ENCODE measurements at places on chromosomes 13 and 19.

- H3K27me3 ChIP-seq, result no peaks in the 10 kb centered on the region
- peak overlapping the region; percentile 89 for H3K27ac ChIP-seq
- H3K36me3 ChIP-seq, result peaks cover 26% of the 10 kb centered on the region
- peaks cover 41% of the 10 kb centered on the region for H3K4me1 ChIP-seq
Observed at GRCh38 chr19:11194656-11195558, 2.4 kb downstream of the KANK2 start.

- DNase-seq, result no peak
- H3K4me3 ChIP-seq, result no peak overlapping the region
- H3K4me1 ChIP-seq, result no peaks in the 10 kb centered on the region
Observed at GRCh38 chr13:24180750-24181377, 20.3 kb downstream of the SPATA13 start.

DNA sequence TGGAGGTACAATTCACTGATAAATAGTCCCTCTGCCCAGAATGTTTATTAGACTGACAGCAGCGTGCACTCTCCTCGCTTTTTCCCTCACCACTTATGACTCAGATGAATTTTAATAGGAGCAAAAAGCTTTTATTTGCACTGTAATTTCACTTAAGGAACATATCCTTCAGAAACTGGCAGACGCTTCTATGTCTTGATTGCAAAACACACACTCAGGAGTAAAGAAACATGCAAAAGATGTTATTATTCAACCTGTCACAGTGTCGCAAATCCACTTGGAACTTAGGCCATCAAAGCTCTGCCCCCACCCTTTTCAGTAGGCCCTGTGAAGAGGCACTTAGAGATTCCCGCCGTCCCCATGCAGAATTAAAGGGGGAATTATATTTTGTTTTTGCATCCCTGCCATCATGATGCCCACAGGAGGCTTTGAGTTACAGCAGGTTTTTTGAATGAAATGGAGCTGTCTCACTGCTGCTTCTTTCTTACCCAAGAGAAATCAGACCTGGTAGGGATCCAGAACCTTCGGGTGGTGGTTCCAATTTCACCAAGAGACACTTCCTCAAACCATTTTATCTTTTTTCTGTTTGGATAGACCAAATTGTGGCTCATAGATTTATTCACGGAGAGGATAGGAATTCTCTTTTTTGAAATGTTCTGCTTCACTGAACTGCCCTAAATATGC, 74.5 kb downstream of the GGACT start:
- no peaks in the 10 kb centered on the region for H3K27me3 ChIP-seq
- H3K4me3 ChIP-seq, result no peak overlapping the region
- H3K36me3 ChIP-seq, result no peaks in the 10 kb centered on the region
- H3K4me1 ChIP-seq, result no peaks in the 10 kb centered on the region
- no peak overlapping the region for H3K27ac ChIP-seq

GRCh38 chr13:107450431-107450830, 764.9 kb downstream of the LIG4 start:
- H3K27ac ChIP-seq, result peak overlapping the region; percentile 20
- H3K36me3 ChIP-seq, result no peaks in the 10 kb centered on the region
- no peak overlapping the region for H3K4me3 ChIP-seq
- no peaks in the 10 kb centered on the region for H3K27me3 ChIP-seq
- DNase-seq, result no peak

DNA sequence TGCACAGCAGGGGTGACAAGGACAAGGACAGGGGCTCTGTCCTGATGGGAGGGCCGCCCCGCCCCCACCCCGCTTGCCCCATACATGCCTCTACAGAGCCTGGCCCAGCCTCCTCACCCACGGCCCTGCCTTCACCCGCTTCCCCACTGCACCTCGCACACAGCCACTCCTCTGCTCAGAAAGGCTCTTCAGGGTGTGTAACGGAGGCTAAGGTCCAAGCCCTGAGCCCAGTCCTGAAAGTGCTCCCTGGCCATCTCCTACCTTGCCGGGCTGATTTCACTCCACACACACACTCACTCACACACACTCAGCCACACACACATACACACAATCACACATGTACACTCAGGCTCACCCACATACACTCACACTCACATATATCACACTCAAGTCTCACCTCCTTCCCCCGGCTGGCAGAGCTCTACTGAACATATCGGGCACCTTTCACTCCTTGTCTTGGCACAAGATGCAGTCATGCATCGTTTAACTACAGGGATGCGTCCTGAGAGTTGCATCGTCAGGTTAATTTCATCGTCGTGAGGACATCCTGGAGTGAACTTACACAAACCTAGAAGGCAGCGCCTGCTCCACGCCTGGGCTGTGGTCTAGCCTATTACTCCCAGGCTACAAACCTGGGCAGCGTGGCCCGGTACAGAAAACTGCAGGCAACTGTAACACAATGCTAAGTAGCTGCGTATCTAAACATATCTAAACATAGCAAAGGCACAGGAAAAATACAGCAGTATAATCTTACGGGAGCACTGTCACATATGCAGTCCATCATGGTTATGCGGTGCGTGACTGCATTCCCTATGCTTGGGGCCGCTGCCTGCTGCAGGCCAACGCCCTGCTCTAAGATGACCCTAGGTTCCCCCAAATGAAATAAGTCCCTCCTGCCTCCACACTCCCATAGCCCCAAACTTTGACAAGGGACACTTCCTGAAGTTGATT, 13.1 kb downstream of the EPS15L1 start:
- H3K4me1 ChIP-seq, result peaks cover 14% of the 10 kb centered on the region
- no peaks in the 10 kb centered on the region for H3K36me3 ChIP-seq
- no peak overlapping the region for H3K4me3 ChIP-seq
- H3K27me3 ChIP-seq, result no peaks in the 10 kb centered on the region
- DNase-seq, result no peak

DNA sequence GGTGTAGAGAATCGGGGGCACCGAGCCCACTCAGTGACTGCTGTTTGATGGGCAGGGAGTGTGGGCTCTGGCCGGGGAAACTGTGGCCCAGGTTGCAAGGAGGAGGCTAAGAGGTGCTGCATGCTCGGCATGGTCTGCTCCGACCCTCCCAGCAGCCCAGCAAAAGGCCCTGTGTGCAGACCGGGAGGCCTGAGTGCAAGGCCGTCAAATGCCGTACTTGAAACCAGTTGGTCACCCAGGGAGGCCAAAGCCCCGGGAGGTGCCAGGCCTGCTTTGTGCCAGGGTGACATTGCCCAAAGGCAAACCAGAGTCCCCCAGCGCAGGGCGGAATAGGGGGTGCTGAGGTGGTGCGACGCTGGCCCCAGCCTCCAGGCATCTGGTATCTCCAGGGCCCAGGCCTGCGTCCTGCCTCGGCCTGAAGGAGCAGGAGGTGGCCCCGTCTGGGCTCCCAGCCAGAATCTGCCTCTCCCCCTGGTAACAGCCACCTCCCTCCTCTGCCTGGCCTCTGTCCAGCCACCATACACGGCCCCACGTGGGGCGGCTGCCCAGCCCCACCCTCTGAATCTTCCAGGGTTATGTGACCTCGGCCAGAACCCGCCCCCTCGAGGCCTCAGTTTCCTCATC, 4.0 kb downstream of the PIK3R2 start:
- DNase-seq, result peak; percentile 82
- peaks cover 36% of the 10 kb centered on the region for H3K4me1 ChIP-seq
- no peaks in the 10 kb centered on the region for H3K27me3 ChIP-seq
- peak overlapping the region; percentile 65 for H3K27ac ChIP-seq
- peaks cover 6% of the 10 kb centered on the region for H3K36me3 ChIP-seq

DNA sequence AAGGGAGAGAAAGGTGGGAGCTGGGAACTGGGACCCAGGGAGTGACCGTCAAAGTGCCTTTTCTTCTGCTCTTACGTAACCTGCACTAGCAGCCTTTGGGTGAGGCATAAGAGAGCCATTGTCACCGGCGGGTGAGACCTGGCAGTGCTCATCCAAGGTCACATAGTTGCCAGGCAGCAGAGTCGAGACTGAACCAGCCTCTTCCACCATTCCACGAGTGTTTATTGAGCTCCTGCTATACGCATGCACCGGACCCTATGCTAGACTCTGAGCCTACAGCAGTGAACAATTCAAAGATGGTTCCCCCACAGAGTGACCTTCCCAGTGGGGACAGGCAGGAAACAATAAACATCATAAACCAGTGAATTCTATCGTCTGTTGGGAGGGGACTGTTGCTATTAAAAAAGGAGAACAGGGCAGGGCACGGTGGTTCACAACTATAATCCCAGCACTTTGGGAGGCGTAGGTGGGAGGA, 18.6 kb upstream of the STRN4 start:
- H3K4me1 ChIP-seq, result no peaks in the 10 kb centered on the region
- H3K27ac ChIP-seq, result no peak overlapping the region
- H3K4me3 ChIP-seq, result no peak overlapping the region
- DNase-seq, result no peak
- no peaks in the 10 kb centered on the region for H3K36me3 ChIP-seq

DNA sequence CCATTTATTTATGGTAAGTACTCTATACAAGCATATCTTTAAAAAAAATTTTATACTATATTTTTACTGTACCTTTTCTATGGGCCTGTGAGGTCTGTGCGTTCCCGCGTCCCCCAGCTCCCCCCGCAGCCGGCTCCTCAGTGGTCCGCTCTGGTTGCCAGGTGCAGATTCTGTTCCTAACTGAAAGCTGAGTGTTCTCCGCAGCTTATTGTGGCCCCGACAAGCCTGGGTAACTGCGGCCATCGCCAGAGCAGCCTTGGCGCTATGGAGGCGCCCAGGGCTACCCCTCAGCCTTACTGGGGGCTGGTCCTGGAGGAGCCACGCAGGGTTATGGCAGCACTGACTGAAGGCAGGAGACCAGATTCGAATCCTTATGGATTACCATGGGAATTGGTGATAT, 896.8 kb downstream of the PCDH17 start:
- H3K36me3 ChIP-seq, result no peaks in the 10 kb centered on the region
- H3K27me3 ChIP-seq, result no peaks in the 10 kb centered on the region
- H3K4me3 ChIP-seq, result no peak overlapping the region
- no peaks in the 10 kb centered on the region for H3K4me1 ChIP-seq
- no peak for DNase-seq

DNA sequence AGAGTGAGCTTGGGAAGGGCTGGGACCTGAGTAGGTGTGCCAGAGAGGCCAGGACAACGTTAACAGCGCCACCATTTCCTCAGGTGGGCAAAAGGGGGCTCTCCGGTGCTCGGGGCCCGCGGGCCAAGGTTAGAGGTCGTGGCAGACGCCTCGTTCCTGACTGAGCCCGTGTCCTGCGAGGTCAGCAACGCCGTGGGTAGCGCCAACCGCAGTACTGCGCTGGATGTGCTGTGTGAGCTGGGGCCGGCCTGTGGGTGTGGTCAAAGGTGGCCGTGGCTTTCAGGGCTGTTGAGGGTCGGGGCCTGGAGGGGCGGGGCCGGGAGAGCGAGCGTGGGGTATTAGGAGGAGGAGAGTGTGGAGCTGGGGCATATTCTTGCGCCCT, 3.7 kb downstream of the KIRREL2 start:
- H3K27me3 ChIP-seq, result peaks cover 5% of the 10 kb centered on the region
- H3K36me3 ChIP-seq, result no peaks in the 10 kb centered on the region
- no peaks in the 10 kb centered on the region for H3K4me1 ChIP-seq
- H3K27ac ChIP-seq, result no peak overlapping the region
- DNase-seq, result no peak

DNA sequence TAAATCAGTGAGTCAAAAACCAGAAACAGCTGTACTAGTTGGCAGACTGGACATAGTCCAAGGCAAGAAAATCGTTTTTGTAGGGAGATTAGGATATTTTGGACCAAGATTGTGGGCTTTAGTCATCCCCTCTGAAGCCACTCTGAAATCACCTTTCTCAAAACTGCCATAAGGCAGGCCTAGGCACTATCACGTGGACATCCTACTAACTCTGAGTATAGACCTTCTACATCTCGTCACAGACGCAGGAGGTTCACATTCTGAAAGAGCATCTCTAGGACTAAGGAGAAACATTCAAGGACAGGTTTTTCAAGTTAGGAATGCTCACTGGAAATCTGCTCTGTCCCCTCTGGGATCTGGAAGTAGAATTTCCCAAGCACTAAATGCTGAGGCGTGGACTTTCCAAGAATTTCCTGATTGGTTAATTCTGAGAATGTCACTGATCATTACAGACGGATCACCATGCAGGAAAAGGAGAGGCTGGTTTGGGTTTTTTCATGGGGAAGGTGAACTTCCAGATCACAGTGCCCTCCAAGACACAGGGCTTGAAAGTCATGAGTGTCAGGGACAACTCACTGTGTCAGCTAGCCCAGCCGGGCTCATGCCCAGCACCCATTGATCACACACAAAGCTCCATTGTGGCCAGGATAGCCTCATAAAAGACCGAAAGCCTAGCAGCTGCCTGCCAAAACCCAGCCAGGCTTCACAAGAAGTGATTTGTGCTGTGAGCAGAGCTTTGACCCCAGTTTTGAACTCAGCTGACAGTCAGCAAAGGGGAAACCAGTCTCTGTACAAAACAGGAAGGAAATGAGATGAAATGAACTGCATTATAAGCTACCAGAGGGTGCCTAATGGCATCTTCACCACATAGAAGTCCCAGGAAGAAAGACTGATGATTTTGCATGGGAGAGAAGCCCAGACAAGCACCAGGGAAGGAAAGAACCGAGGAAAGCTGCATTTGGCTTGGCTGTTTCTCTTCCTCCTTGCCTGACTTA, 2.7 kb upstream of the RUBCNL start:
- no peak overlapping the region for H3K27ac ChIP-seq
- H3K4me3 ChIP-seq, result no peak overlapping the region
- no peak for DNase-seq
- no peaks in the 10 kb centered on the region for H3K27me3 ChIP-seq
- H3K4me1 ChIP-seq, result peaks cover 2% of the 10 kb centered on the region
- H3K36me3 ChIP-seq, result no peaks in the 10 kb centered on the region

GRCh38 chr13:98300956-98301641, 124.0 kb upstream of the RNF113B start:
- H3K4me3 ChIP-seq, result no peak overlapping the region
- DNase-seq, result no peak
- H3K36me3 ChIP-seq, result no peaks in the 10 kb centered on the region
- no peaks in the 10 kb centered on the region for H3K4me1 ChIP-seq
- H3K27ac ChIP-seq, result no peak overlapping the region

- H3K36me3 ChIP-seq, result no peaks in the 10 kb centered on the region
- H3K27me3 ChIP-seq, result no peaks in the 10 kb centered on the region
- no peak overlapping the region for H3K27ac ChIP-seq
- DNase-seq, result no peak
- no peaks in the 10 kb centered on the region for H3K4me1 ChIP-seq
Observed at GRCh38 chr13:71148396-71148795, 718.6 kb downstream of the DACH1 start.

DNA sequence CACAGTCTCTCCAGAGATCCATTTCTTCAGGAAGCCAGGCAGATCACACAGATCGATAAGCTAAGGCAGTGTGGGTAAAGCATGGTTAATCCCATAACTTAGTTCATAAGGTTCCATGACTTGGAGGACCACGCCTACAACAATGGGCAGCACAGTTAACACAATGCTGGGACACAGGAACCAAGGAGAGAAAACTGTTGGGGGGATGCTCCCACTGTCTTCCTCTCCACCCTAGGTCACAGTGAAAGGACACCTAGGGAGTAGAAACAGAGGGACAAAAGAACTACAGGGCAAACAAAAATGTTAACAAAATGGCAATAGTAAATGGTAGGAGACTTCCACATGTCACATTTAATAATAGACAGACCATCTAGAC, 20.8 kb upstream of the ZNF181 start:
- no peak overlapping the region for H3K27ac ChIP-seq
- DNase-seq, result no peak
- no peaks in the 10 kb centered on the region for H3K36me3 ChIP-seq
- no peaks in the 10 kb centered on the region for H3K4me1 ChIP-seq
- no peaks in the 10 kb centered on the region for H3K27me3 ChIP-seq
- no peak overlapping the region for H3K4me3 ChIP-seq
